ENCODE measurements at places on chromosomes 6 and 20.

- no peak for DNase-seq
Observed at GRCh38 chr6:123716506-123716905, 79.8 kb upstream of the TRDN start.

- DNase-seq: no peak
Observed at GRCh38 chr20:35988910-35989463, 20.6 kb downstream of the CNBD2 start.

- DNase-seq: no peak
Observed at GRCh38 chr20:15364781-15365180, 1027.4 kb upstream of the FLRT3 start.

- DNase-seq: peak; percentile 51
Observed at GRCh38 chr20:57092112-57092899, 174.1 kb downstream of the BMP7 start.

DNA sequence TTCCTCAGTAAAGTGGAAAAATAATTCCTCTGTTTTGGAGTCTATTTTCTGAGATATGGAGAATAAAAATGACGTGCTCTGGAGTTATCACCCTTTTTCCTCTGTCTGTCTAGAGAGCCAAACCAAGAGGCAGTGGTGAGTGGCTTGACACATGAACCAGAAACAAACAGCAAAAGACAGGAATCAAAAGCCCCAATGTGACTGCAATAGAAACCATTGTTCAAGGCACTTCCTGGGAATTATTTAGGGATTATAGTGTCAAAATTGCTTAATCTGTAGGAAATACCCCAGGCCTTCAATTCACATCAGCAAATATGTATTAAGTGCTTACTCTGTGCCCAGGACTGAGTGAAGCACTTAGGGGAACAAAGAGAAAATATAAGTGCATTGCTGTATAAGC, 560.4 kb upstream of the JAG1 start:
- no peak for DNase-seq

GRCh38 chr6:3228771-3229565, 1.5 kb upstream of the TUBB2B start:
- DNase-seq: no peak

DNA sequence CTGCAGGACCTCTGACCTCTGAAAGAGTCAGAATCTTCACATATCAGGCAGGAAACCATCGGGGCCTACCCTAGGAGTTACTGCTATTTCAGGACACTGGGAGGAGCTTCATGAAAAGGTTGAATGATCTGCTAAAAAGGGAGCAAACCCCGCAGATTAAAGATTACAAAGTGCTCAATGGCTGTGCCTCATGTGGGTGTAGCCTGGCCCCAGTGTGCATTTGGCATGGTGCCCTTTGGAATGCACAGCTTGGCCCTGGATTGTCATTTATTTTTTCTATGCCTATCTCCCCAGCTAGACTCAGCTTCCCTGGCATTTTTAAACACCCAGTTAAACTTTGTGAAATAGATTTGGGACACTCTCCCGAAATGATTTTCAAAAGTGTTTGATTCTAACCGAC, 368.5 kb upstream of the SPTLC3 start:
- DNase-seq: no peak

GRCh38 chr20:45254383-45255262, at the start of gene SLPI:
SLPI (minus strand) TSS chr20:45254564; CDS start chr20:45254543, 21 bp downstream.
- DNase-seq: no peak

DNA sequence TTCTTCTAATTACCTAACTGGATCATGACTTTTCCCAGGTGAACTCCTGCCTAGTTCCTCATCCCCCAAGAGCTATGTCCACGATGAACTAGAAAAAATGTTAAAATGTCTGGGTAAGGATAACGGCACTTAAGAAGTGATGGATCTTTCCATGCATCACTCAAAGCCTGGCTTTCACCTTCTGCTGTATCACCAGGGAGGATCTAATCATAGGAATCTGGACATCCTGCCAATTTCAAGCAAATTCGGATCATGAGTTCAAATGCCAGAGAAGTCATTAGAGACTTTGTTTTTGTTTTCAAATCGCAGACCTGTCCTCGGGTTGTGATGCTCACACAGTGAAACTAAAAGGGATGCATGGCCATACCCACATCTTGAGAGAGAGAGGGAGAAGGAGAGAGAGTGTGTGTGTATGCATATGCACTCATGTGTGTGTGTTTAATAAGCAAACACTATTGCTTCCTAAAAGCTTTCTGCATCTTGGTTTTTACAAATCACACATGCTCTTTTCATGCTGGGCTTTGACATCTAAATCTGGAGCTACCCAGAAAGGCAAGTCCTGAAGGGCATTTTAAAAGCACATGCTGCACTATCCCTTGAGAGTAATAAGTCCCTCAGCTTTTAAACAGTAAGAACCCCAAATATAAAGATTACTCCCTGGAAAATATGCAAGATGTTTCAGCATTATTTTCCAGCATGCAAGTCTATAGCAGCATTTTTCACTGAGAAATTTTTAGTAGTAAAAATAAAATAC, 524.6 kb upstream of the NOX3 start:
- no peak for DNase-seq

DNA sequence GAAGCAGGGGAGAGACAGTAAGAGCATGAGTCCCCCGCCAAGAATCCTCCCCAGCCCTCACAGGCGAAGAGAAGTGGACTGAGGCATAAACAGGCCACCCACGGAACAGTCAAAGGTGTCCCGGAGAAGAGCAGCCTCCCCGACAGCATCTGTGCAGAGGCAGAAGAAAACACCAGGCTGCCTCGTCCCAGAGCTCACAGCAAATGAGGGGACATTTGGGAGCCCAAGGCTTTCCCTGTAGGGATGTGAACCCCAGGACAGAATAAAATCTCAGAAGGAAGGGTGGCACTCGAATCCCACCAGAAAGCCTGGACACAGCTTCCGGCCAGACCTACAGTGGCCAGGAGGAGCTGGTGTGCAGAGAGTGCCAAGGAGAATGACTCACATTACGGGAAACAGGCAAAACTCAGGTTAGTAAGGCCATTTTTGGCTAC, 90.4 kb downstream of the DLL1 start:
- DNase-seq: no peak

DNA sequence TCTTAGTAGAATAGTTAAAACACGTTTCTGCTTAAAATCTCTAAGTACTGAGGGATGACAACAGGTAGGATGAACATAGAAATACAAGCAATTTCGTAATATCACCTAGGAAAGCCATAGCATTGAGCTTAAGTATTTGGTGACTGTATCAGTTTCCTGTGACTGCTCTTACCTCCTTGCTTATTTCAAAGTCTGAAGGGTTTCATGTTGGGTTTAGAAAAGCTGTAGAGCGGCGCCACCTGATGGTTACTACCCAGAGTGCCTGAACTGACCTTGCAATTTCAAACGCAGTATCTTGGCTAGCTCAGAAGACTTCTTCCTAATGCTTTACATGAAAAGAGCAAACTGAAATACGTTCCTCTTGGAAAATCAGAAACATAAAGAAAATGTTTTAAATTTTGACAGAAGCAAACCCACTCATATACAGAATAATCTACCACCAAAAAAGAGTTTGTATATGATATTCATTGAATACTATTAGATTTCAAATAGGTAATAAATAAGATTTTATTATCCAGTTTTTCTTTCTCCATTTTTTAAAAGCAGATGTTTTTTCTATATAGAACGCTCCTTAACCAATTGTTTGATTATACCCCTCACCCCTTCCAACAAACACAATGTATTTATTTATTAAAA, 82.3 kb upstream of the RIPOR2 start:
- DNase-seq: peak; percentile 75

DNA sequence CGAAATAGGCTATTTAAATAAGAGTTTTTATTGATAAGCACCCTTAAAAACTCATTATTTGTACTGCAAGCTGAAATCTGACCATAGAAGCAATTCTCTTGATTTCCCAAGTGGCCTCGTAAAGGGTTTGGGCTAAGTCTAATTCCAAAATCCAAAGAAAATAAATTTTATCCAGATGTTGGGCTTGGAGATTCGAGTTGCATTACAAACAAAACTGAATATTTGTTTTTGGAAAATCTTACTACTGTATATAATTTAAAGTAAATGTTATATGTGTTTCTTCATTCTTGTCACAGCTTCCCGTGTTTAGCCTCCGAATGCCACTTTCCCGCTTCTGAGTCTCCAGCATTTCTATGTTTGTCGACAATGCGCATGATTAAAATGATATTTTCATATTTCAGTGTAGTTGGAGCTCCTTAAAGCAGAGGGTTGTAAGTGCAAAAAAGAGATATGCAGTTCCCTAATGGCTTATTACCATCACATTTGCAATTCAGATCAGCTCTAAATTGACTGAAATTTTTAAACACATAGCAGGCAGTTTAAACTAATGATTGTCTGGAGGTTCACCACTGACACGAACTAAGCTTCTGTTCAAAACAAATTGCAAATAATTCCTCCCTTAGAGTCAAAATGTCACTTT, 47.0 kb downstream of the PRL start:
- DNase-seq: no peak

- no peak for DNase-seq
Observed at GRCh38 chr20:8095648-8096572, 36.2 kb upstream of the PLCB1 start.

GRCh38 chr6:44820759-44821158, 433.3 kb downstream of the CDC5L start:
- no peak for DNase-seq

Data from NT2/D1 (cell line).